ENCODE measurements at places on chromosomes 13 and 19. TPM values are rescaled to one million over a fixed set of nuclear protein-coding genes. Genes with fewer than 3 reads are reported as not detected.

RASGRP4 gene
- polyA plus RNA-seq: 2.3 TPM

CYP4F3 gene
- polyA plus RNA-seq: not detected

LHFPL6 gene
- polyA plus RNA-seq: 62.4 TPM

ZNF599 gene
- polyA plus RNA-seq: 5.4 TPM

IGSF23 gene
- not detected for polyA plus RNA-seq

SGCG gene
- polyA plus RNA-seq: 69.3 TPM

NEK5 gene
- 0.92 TPM for polyA plus RNA-seq

CADM4 gene
- polyA plus RNA-seq: 9.2 TPM

GRCh38 chr19:45091031-45091923, 1.7 kb upstream of the PPP1R37 start:
- DNase-seq: peak; percentile 100

DNA sequence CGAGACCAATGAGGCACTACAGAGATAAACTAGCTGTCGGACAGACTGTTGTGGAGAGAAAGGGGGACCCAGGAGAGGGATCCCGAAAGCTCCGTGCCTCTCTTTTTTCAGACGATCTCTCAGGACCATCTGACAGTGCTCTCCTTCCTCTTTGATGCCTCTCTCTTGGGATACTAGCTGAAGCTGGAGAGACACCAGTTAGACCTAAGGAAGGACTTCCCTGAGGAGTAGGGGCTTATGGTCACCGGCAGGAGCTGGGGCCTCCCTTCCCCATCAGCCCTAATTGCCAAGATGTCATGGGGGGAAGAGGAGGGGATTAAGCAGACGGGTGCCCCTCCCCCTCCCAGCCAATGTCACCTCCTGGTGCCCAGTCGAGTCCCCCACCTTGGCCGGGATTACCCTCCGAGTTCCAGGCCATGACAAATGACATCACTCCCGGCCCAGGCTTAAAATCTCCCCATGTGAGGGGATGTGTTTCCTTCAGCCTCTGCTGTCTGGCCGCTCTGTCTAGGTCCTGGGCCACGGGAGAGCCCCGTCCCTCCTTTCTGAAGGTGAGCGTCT, at the start of gene CRX:
CRX (plus strand) TSS at position 478 of the 561 bp plus-strand sequence. CDS start 12,507 bp downstream, outside the sequence.
- no peak for DNase-seq

GRCh38 chr13:72698164-72698563, 29.3 kb downstream of the MZT1 start:
- no peak for DNase-seq

- no peak for DNase-seq
These were observed 99.6 kb downstream of the LIG4 start for GRCh38 chr13:108115738-108116137.

DNA sequence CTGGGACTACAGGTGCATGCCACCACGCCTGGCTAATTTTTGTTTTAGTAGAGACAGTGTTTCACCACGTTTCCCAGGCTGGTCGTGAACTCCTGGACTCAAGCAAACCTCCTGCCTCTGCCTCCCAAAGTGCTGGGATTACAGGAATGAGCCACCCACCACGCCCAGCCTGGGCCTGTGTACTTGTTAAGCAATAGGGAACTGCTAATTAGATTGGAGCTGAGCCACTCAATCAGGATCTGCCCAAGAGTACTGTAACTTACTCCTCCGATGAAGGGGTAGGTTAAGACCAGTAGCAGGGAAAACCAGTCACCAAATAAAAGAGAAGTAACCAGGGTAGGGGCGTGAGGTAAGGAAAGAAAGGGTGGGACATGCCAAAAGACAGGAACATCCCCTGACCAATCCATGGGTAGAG, 2.3 kb downstream of the DDX39A start:
- DNase-seq: no peak

GRCh38 chr19:33252971-33253370, 27.3 kb upstream of the SLC7A10 start:
- no peak for DNase-seq

DNA sequence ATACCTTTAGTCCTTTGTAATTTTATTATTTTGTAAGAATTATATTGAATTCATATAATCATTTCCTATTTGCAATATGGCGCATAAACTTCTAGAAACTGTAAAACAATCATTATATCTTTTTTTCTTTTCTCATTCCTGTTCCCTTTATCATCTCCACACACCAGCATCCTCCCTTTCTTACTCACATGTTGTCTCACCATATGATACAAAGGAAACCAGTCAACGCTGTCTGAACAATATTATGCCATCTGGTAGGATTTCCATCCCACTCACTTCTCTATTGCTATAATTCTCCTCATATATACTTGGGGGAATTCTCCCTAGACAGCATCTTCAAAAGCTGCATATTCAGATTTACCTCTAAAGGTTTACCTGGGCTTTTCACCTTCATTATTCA, 389.8 kb downstream of the NDFIP2 start:
- DNase-seq: no peak

- peak; percentile 15 for DNase-seq
These were observed 44.4 kb upstream of the FARP1 start for GRCh38 chr13:98098516-98098915.

- DNase-seq: no peak
These were observed 967 bp downstream of the DBP start for GRCh38 chr19:48635966-48636858.

DNA sequence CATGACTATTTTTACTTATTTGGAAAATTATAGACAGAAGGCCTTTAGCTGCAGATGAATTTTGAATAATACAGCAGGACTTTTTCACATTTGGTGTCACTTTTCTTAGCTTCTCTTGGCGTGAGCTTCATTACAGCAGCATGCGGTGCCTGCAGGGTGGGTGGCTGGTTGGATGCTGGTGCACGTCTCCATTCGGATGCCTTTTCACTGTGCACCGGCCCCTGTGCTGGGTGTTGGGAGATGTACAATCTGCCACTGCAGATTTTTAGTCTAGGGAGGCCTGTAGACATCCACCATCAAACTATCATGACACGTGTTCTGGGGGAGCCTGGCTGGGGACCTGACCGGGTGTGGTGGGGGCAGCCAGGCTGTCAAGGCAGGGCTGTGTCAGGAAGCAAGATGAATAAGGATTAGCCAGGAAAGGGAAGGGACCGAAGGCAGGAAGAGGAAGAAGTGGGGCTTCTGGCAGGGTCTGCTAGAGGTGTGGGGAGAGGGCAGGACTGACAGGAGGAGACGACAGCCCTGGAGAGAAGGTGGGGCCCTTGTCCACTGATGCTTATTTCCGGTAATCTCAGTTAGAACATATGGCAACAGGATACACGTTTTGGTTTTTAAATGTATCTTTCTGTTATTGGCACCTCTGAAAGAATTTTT, 88.8 kb downstream of the ARHGEF7 start:
- no peak for DNase-seq

GRCh38 chr19:18848878-18849661, 17.3 kb downstream of the UPF1 start:
- DNase-seq: peak; percentile 76

DNA sequence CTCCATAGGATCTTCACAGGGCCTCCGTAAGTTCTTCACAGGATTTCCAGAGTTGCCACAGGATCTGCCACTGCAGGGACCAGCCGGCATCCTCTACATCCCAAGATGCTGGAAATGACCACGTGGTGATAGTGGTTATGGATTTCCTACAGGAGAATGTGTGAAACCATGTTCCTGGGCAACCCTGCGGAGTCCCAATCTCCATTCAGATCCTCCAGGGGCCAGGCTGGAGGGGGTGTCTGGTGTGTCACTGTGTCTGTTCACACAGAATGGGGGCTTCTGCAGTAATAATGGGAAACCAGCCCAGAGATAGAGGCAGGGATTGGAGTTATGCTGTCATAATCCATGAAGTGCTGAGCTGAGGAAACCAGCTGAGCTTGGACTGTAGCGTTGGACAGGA, 8.6 kb downstream of the LILRA6 start:
- no peak for DNase-seq

GRCh38 chr13:44165889-44166496, 207.6 kb upstream of the SERP2 start:
- DNase-seq: no peak

GRCh38 chr13:114131583-114132418, 622 bp downstream of the RASA3 start:
- no peak for DNase-seq

DNA sequence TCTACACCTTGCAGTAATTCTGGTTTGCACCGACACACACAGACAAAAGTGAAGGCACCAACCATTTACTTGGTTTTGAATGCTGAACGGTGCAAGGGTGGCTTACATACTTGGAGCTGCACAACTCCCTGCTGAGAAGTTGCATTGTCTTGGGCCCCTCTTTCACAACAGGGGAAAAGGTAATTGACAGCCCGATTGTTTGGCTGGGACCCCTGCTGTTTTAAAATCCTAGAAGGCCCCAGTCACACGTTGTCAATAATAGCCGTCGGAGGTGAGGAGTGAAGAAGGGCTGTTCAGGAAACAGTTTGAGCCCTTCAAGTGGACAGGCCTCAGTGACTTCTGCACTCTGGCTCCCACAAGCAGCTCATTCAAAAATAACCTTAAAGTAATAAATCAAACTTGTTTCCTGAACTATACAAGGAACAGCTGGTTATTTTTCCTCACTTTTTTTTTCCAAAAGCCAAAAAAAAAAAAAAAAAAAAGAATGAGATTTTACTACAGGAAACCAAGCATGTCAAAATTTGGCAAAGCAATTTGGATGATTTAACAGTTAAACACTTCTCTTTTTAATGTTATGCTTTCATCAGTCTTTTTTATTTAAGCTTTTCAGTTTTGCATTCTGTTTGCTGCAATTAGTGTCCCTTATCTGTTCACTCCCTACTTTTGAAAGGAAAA, 19.0 kb upstream of the SPRY2 start:
- DNase-seq: peak; percentile 52

- no peak for DNase-seq
These were observed 214.5 kb downstream of the ABCC4 start for GRCh38 chr13:95086761-95087160.

DNA sequence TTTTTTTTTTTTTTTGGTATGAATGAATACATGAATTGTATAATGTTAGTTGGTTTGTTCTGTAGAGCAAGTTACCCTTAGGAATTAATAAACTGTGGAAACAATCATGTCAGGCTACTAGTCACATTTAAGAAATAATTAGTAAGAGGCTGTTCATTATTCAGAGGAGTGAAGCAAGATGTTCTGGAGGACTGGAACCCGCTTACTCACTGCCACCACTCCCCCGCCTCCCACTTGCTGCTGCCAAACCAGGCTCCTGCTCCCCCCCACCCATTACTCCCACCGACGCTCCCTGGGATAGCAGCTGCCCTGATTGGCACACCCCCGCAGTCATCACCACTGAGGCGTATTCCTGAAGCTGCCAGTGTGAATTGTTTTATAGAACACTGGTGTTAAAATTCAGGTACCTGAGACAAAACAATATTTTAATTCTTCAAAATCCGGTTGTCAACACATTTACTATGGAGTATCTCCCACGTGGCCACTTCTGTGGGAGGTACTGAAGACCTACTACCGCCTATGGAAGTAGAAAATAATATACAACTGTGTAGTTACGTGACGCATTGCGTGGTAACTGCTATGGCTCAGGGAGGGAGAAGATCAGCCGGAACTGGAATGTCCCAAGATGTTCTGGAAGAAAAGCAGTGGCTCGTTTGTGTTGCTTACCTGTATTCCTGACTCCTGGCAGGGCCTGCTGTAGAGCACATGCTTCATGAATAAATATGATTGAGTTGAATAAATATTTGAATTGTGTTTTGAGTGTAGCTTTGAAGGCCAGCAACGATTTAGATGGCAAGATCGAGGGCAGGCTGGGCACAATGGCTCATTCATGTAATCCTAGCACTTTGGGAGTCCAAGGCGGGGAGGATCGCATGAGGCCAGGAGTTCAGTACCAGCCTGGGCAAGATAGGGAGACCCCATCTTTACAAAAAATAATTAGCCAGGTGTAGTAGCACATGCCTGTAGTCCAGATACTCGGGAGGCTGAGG, 1.7 kb downstream of the DPY19L3 start:
- DNase-seq: no peak

GRCh38 chr13:22107549-22107948, 436.7 kb downstream of the FGF9 start:
- DNase-seq: no peak

DNA sequence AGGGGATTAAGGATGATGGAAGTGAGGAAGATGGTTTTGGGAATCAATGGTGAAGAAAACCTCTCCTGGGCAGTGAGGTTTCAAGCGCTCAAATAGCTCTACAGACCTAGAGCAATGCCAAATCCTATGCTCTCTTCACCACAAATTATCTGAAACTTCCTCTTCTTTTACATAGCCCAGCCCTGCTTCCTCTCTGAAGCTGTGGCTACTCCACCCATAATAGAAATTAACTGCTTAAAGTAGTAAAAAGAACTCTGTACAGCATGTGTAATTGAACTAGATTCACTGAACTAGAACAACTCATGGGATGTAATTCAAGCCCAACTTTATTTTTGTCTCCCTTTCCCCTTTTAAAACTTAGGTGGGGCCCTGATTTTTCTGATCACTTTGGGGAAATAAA, 20.4 kb upstream of the IFT88 start:
- no peak for DNase-seq

GRCh38 chr19:17325881-17326594, 8.6 kb downstream of the ANO8 start:
- DNase-seq: no peak
